ACHN (cell line): ENCODE measurements at places on chromosomes 2 and 18.
A peak's percentile ranks its signal among the peaks of the same experiment; 100 is the strongest.

- no peak for DNase-seq
Measured at GRCh38 chr18:24436939-24437338, 10.5 kb downstream of the IMPACT start.

DNA sequence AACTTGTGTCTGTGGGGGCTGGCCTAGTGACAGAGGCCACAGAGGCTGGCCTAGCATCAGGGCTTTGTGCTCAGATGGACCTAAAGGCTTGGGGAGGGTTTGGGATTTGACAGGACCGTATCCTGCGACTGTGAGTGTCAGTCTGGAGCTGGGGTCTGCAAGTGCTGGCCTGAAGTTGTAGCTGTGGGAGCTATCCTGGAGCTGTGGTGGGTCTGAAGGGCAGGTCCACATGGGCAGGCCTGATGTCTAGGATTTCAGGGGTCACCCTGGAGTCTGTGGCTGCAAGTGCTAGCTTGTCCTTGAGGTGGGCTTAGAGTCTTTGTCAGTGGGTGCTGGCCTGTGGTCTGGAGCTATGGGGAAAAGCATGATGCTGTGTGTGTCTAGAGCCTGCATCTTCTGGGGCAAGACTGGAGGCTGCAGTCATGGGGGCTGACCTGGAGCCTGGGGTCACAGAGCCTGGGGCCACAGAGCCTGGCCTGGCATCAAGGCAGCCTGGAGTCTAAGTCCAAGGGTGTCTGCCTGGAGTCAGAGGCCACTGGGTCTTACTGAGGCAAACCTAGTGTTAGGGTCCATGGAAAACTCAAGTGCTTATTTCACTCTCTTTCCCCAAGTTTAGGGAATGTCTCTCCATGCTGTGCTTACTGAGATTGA is 3.6 kb downstream of the REG3A start:
- DNase-seq: no peak

DNA sequence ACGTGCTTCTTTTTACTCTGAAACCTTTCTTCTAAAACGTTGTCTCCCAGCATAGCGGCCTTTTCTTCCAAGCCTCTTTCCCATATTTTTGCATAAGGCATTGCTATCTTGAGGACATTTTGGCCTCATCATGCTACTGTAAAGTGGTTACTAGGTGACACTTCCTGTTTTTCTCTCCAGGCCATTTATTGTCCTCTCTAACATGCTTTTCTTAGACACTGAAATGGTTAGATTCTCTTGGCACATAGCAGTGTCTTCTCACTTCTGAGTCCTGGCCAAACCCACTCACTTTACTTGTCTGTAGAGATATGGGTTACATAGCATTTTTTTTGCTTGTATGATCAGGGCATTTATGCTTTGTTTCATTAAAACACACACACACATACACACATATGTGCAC is 50.1 kb upstream of the KCNH7 start:
- DNase-seq: no peak

DNA sequence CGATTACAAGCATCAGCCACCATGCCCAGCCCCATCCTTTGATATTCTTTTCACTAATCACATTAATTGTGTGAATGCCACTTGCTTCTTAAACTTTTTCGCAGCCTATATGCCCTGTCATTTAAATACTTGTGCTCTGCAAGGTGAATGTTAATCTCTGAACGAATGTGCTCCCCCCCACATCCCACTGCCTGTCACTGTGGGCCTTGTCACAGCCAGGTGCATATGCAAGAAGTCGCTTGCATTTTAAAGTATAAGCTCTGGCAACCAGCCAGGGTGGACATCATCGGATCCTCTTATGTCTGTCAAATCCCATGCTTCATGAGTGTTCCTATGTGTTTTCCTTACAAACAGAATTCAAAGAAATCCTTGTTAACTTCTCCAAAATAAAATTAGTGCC is 304.4 kb downstream of the GALR1 start:
- DNase-seq: no peak

DNA sequence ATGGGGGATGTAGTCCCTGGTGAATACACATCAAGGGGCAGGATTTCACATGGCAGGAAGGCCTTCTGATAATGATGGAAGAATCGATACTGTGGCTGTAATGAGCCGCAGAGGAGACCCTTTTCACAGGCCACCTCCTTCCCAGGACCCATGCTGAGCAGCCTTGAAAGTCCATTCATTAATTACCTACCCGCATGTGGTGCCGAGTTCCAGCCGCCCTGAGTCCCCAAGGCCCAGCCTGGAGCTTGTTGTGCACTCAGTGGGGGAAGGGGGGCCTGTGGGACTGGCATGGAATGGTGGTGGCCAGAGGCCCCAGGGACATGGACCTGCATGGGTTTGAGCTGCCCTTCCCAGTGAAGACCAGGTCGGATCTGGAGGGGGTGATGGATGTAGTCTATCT is 25.5 kb downstream of the ASB18 start:
- DNase-seq: peak; percentile 43

DNA sequence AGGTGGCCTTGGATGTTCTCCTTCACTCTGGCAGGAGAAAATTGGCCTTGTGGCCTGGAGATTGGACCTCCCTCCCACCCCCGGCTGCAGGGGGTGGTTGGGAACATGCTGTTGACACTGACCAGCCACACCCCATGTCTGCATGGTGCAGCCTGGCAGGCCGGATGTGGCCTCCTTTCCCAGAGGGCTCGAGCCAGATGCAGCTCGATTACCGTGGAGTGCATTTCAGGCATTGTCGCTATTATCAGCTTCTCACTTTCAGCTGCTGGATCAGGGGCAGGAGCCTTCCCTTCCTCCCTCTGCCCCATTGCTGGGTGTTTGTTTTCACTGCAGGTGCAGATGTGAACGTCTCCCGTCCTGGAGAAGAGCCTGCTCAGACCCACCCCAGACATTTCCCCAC is 211.0 kb upstream of the SIX2 start:
- no peak for DNase-seq

DNA sequence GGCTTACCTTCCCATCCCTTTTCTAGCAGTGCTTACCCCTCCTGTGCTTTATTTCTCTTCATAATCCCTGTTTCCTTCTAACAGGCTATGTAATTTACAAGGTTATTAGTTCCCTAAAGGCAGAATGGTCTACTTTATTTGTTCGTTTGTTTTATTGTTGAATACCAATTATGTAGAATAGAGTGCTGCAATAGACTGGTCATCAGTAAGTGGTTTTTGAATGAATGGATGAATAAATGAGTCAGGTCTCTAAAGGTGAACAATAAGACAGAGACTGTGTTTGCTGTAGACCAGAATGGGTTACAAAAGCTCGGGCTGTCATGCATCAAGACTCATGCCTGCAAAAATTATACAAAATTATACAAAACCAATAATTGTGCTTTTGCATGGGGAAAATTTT is 332.0 kb downstream of the IRS1 start:
- DNase-seq: no peak

- no peak for DNase-seq
Measured at GRCh38 chr18:11114653-11115052, 34.7 kb downstream of the PIEZO2 start.

DNA sequence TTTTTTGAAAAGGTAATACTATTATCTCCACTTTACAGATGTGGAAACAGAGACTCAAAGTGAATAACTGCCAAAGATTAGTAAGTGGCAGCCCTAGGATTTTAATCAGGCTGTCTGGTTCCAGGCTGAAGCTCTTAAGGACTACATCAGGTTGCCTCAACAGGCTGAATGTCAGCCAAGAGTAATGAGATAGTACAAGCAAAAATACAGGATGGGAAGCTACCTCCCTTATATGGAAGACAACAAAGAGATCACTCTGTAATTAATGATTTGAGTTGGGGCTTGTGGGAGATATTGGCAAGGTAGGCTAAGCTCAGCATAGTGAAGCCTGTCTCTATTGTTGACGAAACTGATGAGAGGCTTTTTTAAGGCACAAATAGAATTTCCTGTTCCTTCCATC is 323.1 kb downstream of the KCNJ3 start:
- no peak for DNase-seq
